Right hindlimb (tissue), 1 donor: ENCODE measurements at places on chromosomes 12 and 14.

DNA sequence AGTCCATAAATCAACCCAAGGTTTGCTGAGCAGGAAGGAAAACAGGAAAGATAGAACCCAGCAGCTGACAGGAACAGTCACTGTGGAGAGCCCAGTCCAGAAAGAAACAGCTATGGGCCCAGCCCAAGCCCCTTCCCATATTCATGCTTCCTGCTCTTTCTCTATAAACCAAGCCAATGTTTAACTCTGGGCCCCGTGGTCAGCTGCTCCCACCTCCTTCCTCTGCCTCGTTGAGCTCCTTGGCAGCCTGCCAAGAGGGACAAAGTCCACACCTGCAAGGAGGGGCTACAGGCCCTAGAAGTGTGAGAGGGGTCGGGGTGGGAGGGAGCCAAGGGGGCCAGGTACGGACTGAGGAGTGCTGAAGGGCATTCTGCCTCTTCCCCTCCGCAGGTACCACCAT, 10.0 kb downstream of the SLC6A13 start:
- DNase-seq: no peak

GRCh38 chr14:70886421-70887206, 20.6 kb upstream of the PCNX1 start:
- DNase-seq: no peak

GRCh38 chr14:85895603-85896002, 365.7 kb downstream of the FLRT2 start:
- peak; percentile 24 for DNase-seq

DNA sequence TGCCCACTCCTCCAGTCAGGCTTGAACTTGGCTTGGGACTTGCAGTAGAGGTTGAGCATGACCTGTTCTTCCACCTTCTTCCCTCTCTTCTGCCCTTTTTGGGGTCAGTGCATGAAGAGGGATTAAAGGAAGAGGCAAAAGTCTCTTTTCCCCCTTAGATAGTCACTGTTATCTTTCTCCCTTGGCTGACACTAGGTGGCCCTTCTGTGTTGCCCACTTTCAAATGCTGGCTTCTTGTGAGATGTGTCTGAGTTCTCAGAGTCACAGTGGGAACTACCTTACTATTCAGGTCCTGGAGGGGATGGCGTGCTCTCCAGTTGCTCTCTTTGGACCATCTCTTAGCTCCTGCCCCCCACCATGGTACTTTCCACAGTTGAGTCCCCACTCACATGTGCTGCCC, 73.6 kb downstream of the GPR65 start:
- no peak for DNase-seq

DNA sequence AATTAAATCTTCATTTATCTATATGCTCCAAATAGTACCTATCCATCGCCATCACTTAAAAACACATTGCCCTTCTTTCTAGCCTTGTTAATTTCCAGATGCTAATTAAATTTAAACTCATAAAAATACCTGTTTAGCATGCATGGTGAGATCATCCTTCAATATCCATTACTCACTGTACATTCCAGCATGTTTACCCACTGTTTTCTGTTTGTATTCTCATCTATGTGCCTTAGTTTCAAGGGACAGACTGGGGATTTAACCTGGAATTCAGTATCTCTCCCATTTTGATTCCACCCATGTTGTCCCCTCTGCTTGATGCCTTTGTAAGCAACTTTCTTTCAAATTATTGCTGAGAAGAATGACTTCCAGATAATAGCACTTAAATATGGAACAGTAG, 208.0 kb downstream of the SPTSSA start:
- DNase-seq: no peak

GRCh38 chr14:26163761-26164160, 434.1 kb downstream of the NOVA1 start:
- no peak for DNase-seq

GRCh38 chr12:92719674-92720073, 16.9 kb downstream of the PLEKHG7 start:
- no peak for DNase-seq

- DNase-seq: no peak
Observed at GRCh38 chr14:100446572-100446971, 123.4 kb downstream of the SLC25A47 start.

DNA sequence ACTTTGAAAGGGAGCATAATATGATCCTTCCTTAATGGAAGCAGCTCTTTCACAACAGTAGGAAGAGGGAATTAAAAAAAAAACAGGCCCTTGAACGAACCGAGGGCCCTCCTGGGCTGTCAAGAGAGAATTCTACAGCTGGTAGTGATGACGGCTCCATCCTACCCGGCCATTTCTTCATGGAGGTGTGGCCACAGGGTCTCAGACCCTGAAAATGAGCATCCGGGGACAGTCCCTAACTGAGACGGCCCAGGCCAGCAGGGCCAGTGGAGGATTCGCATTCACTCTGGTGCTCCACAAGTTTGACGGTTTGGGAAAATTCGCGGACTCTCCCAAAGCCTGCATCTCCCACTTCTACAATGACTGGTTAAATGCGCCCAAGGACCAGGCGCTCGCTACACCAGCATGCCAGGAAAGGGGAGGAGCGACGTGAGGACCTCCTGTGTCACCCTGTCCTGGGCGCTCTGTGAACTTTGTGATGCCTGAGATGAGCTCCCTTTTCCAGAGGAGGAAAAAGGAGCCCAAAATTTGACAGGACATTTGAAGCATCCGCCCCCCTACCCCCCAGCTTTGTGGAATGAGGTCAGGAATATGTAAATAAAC, 66.8 kb downstream of the BCL11B start:
- DNase-seq: no peak

DNA sequence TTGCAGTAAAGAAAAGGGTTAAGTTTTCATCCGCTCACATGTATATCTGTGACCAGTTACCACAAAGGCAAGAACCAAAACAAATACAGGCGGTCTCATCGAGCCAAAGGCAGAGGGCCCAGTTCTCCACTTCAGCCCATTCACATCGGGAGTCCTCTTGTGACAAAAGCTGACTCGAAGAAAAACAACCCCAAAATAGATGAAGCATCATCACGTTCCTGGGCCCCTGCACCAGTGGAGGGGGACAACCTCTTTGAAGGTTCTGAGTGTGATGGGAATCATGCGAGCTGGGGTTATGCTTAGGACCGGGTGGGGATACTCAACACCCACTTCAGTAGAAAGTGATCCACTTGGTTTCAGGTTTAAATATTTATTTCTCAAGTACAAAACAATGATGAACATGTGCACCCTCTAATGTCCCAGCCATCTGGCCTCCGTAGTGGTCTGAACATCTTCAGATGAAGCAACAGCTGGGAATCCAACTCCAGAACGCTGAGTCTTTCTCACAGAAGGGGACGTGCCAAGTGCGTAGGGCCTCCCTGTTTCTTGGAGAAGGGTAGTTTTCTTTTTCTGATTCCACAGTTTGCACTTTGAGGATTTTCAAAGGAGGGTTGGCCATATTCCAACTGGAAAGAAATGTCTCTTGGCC, 8.4 kb downstream of the GSC start:
- DNase-seq: peak; percentile 70

- no peak for DNase-seq
Observed at GRCh38 chr12:65828711-65829339, 4.5 kb downstream of the HMGA2 start.

DNA sequence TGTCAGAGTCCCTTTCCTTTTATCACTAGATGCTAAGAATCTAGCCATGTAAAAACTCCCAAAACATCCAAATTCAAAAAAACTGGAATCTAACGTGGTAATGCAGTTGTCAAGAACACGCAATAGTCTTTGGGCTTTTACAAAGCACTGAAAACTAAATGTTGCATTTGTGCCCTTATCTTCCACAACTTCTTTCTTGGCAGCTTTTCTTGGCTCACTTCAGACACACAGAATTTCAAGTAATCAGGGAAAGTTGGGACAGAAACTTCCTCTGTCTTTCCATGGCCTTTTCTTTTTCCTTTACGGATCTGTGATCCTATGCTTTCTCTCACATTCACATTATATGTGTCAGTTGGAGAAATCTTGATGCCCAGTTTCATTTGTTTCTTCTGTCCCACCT, 136.0 kb downstream of the CRADD start:
- no peak for DNase-seq

GRCh38 chr14:76510181-76510580, 134.2 kb downstream of the ESRRB start:
- DNase-seq: no peak

- DNase-seq: no peak
Observed at GRCh38 chr12:9032202-9032964, 43.0 kb downstream of the KLRG1 start.

- no peak for DNase-seq
Observed at GRCh38 chr14:95547626-95548327, 12.9 kb downstream of the GLRX5 start.

GRCh38 chr12:110501399-110501751, 536 bp downstream of the VPS29 start:
- peak; percentile 54 for DNase-seq

DNA sequence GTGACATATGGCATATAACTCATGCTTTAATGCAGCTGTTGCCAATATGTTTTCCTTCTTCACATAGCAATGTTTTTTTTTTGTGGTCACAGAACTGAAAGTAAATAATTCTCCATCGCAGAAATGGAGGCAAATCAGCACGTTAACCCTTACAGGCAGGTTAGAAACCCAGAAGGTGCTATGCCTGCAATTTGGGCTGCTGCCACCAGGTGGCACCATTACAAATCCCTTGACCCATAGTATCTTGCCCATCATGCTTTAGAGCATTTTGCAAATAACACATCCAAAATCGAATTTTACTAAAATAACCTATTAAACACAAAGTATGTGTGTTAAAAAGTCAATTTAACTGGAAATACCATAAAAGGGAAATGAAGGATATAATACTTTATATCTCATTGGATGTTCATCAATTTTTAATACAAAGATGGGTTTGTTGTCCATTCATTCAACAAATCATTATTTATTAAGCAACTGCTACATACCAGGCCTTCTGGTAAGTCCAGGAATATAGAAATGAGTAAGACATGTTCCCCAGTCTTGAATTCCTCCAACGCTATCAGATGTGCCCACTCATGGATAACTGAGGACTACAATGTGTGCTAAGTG, 340.1 kb downstream of the GLT1D1 start:
- DNase-seq: no peak

GRCh38 chr12:48862760-48863159, 2.9 kb downstream of the RND1 start:
- no peak for DNase-seq

DNA sequence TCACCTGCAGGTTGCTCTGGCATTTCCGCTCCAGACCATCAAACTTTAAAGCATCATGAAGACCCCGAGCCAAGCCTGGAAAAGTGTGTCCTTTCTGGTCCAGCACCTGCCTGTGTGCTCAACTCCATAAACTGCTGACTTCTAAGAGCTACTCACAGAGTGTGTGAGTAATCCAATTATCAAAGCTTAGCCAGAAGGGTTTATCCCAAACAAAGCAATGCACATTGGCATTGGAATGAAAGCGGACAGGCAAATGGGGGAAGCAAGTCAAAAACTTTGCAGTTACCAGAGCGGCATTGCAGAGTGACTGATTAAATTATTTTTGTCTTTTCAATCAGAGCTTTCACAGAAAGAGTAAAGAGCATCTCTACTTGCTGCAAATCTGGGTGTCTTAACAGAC, 1262.4 kb upstream of the SEL1L start:
- no peak for DNase-seq

GRCh38 chr12:96263449-96263902, 69.3 kb downstream of the ELK3 start:
- DNase-seq: no peak

- no peak for DNase-seq
Observed at GRCh38 chr12:53616950-53617349, 9.2 kb downstream of the ATF7 start.

GRCh38 chr14:68950111-68950510, 29.0 kb downstream of the ACTN1 start:
- DNase-seq: no peak

DNA sequence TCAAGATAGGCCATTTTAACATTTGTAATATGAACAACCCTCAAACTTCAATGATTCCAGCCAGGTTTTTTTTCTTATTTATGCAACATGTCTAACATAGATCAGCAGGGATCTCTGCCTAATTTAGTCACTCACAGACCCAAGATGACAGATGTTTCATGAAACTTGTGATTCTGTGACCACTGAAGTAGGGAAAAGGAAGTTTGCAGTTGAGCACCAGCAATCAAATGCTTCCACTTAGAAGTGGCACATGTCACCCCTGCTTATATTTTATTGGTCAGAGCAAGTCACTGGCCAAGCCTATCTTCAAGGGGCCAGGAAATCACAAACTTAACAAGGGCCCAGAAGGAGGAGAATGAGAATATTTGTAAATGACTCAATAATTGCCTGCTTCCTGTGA, 150.6 kb downstream of the BCAT1 start:
- no peak for DNase-seq

GRCh38 chr12:57280211-57281062, 29.4 kb upstream of the STAC3 start:
- DNase-seq: no peak

DNA sequence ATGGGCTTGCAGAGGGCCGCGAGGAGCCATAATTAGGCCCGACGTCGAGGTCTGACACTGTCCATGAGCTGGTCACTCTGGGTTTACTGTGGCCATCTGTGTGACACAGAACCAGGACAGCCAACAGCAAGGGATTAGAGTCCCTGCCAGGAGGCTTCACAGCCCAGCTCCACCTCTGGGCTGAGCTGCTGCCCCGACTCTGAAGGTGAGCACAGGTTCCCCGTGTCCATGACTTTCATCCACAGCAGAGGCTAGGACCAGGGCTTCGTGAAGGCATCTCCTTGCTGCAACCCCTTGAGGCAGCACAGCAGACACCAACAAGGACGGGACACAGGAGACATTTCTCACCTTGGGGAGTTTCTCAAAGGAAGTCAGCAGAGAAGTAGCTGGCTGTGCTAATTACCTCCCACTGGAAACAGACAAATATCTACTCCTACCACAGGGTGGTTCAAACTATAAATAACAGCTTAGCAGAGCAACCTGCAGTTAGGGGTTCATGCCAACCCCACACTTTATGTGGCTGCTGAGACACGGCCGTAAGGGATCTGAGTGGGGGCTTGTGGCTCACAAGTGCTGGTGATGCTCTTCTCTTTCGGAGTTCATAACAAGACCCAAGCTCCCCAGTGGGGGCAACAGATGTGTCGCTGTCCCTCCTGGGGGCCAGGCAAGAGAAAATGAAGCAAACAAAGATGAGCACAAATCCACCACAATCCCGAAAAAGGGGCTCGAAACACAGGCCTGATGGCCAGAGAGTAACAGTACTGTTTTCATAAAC, 29.2 kb downstream of the ZFYVE21 start:
- DNase-seq: no peak

DNA sequence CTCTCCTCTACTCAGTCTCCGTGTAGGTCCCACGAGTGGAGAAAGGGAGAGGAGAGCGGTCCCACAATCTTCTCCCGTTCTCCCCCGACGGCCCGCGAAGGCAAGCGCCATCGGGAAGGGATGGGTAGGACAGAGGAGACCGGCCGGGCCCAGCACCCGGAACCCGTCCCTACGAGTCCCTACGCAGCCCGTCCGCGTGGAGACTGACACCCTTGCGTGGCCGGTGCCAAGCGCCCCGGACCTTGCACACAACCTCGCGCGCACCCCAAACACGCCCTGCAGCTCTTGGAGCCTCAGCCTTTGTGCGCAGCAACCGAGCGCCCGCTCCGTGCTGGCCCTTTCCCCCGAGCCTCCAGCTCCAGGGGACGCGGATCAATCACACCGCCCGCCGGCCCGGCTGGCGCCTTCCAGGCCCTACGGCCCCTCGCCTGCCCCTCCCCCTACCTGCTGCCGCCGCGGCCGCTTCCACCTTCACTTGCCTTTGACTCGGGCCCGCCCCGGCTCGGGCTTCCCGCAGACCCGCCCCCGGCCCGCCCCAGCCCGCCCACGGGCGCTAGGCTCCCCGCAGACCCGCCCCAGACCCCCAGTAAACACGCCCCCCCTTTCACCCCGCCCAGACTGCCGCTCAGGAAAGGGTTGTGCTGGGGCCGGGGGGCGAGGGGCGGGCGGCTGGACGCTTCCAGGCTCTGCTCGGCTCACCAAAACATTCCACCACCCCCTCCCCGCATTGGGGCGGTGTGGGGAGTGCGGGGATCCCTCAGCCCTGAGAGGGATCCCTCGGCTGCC, at the start of gene NDRG2:
Gene NDRG2 (minus strand): TSS at position 477 of the 786 bp plus-strand sequence. CDS start 1,746 bp downstream, outside the sequence.
- peak; percentile 87 for DNase-seq
